Kidney epithelial cell (primary cell): ENCODE measurements at places on chromosomes 2 and 18. TPM values are rescaled to one million over a fixed set of nuclear protein-coding genes. Genes with fewer than 3 reads are reported as not detected.

- DNase-seq = no peak
Measured at GRCh38 chr2:160583813-160584537, 90.4 kb upstream of the RBMS1 start.

GPR35 gene
- 0.62 and 1.3 TPM in 2 replicates for total RNA-seq

BOK gene
- total RNA-seq = 86.8 and 93.7 TPM in 2 replicates

ANKRD30B gene
- total RNA-seq = 0.07 and 0.08 TPM in 2 replicates

DNA sequence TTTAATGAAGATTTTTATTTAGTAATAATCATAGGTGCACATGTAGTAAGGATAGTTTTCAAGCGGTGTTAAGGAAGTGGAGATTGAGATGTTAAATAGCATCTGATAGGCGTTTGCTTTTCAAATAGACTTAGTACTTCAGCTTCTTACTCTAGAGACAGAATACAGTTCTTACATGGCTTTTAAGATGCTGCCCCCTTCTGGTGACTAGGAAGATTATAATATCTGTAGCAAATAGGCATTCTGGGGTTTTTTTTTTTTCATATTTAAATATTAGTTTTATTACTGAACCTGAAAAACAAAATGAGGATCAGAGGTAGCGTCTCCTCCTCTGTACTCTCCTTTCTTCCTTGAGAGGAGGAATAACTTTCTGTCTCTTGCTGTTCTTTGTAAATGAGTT is 100.2 kb downstream of the AGAP1 start:
- DNase-seq = no peak

SH3BP4 gene
- 115 and 119 TPM in 2 replicates for total RNA-seq
